Astrocyte (in vitro differentiated cells and primary cell): ENCODE measurements at places on chromosomes 4 and X. TPM values are rescaled to one million over a fixed set of nuclear protein-coding genes. Genes with fewer than 3 reads are reported as not detected.

DNA sequence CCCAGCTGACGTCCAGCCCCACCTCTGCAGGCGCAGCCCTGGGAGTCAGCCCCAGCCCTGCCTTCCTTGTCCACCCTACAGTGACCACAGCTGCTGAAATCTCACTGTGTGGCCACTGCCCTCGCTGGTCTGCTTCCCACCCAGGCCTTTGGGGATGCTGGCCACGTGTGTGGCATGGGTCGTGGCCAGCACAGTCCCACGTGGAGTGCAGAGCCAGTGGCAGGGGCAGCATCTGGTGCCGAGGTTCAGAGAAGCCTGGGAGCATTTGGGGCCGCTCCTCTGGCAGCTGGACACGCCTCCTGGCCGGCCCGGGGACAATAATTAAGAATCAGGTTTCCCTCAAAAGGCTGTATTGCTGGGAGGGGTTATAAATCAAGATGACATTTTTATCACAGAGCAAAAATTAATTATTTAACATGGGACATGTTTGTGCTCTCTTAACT lies 92.1 kb downstream of the HMX1 start:
- no peak for DNase-seq
- H3K27me3 ChIP-seq = no peaks in the 10 kb centered on the region
- no peak overlapping the region for H3K4me3 ChIP-seq
- no peaks in the 10 kb centered on the region for H3K36me3 ChIP-seq
- no peak overlapping the region for H3K27ac ChIP-seq
- no peaks in the 10 kb centered on the region for H3K4me1 ChIP-seq

- no peaks in the 10 kb centered on the region for H3K36me3 ChIP-seq
- no peaks in the 10 kb centered on the region for H3K27me3 ChIP-seq
- H3K27ac ChIP-seq = no peak overlapping the region
- H3K4me3 ChIP-seq = no peak overlapping the region
- DNase-seq = no peak
Measured at GRCh38 chr4:164935363-164935762, 42.1 kb downstream of the TRIM61 start.

DNA sequence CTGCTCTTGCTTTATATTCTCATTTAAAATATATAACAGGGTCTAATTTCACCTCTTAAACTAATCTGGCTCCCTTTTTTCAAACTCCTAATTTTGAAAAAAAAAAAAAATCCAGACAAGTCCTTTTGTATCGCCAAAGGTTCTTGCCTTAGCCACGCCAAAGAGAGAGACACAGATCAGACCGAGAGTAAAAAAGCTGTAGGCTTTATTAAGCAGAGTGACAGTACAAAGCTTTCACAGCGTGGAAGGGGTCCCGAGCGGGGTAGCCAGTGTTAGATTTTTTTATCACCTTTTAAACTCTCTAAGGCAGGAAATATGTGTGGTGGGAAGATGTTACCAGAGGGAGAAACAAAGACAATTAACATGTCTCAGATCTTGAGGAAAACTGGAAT lies 54.1 kb downstream of the PAGE2 start:
- no peaks in the 10 kb centered on the region for H3K36me3 ChIP-seq
- no peak for DNase-seq
- H3K27ac ChIP-seq = no peak overlapping the region
- no peaks in the 10 kb centered on the region for H3K4me1 ChIP-seq

The BEX2 gene
- total RNA-seq = 10.0 and 12.6 TPM in 2 replicates
